CD4-positive, alpha-beta T cell treated with Interleukin-6 for 4 hours (primary cell): ENCODE measurements at places on chromosomes 13 and 19.

DNA sequence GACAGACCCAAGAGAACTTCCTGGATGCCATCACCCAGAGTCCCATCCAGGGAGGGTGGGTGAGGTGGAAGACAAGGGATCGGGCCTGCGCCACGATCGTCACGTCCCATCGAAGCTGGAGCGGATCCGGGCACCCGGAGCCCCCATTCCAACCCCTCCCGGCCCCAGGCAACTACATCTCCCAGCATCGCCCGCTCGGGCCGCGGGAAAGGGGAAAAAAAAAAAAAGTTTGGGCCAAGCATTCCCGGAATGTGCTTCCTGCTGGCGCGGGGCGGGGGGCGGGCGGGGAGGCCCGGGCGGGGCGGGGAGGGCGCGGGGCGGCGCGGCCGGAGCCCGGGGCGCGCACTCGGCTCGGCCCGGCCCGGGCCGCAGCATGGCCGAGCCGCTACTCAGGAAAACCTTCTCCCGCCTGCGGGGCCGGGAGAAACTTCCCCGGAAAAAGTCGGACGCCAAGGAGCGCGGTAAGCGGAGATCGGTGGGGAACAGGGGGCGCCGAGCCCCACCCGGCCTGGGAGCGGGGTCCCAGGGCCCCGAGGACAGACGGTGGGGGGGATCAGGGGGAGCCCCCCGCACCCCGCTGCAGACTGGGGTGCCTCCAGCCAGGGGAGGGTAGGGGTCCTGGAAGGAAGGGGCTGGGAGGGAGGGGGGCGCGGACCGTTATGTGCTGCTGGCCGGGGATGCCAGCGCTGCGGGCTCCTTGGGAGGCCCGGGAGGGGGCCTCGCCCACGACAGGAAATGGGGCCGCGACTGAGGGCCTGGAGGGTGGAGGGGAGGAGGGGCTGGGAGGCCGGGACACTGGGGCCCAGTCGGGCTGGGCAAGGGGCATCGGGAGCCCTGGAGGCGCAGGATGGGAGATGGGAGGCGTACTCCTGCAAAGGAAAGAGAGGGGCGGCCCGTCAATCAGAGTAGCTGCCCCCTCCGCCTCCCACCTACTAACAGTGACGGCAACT lies at the start of gene SYDE1:
Gene SYDE1, plus strand, starts transcription at position 341 of the 950 bp plus-strand sequence. Its CDS starts 33 bp downstream, at position 374.
- peak; percentile 26 for DNase-seq

- no peak for DNase-seq
Observed at GRCh38 chr13:31670831-31671617, 68.3 kb upstream of the RXFP2 start.

- DNase-seq = peak; percentile 51
Observed at GRCh38 chr13:51764184-51765141, 39.5 kb downstream of the DHRS12 start.

DNA sequence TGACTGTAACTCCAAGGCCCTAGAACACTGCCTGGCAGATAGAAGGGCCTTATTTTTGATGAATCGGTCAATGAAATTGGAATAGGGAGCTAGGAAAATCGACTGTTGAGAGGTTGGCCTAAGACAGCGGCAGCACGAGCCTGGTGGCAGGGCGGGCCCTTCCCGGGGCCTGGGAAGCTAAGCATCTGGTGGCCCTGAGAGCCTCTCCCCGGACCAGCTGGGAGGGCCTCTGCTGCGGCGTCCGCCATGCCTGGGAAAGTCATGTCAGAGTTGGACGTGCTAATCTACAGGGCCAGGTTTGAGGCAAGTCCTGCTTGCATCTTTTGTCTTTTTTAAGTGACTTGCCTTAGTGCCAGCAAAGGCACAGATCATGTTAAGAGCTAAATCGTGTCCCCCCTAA lies 11.2 kb upstream of the GPR12 start:
- no peak for DNase-seq

GRCh38 chr13:110499621-110500281 lies 61.8 kb downstream of the RAB20 start:
- no peak for DNase-seq

DNA sequence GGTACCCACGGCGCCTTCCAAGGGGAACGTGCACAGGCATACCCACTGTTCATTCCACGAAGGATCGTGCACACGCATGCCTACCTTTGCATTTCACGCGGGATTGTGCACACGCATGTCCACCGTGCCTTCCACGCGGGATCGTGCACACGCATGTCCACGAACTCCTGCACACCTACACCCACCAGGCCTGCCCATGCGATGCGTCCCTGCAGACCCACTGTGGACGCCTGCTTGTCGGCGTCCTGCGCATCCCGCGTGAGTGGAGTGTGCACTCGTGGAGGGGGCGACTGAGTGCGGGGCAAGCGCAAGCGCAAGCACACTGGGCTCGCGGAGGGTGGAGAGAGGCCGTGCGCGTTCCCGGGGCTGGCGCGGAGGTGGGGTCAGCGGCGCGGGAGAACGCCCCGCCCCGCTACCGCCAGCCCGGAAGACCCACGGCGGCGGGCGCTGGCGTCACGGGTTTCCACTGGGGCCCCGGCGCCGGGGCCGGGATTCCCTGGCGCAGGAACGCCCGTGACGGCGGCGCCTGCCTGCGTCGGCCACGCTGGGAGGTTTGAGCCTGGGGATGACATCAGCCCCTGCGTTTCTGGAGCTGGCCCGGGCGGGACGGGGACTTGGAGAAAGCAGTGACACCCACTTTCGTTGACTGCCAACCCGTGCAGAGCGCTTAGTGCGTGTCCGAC lies 18.7 kb downstream of the GADD45B start:
- peak; percentile 59 for DNase-seq

DNA sequence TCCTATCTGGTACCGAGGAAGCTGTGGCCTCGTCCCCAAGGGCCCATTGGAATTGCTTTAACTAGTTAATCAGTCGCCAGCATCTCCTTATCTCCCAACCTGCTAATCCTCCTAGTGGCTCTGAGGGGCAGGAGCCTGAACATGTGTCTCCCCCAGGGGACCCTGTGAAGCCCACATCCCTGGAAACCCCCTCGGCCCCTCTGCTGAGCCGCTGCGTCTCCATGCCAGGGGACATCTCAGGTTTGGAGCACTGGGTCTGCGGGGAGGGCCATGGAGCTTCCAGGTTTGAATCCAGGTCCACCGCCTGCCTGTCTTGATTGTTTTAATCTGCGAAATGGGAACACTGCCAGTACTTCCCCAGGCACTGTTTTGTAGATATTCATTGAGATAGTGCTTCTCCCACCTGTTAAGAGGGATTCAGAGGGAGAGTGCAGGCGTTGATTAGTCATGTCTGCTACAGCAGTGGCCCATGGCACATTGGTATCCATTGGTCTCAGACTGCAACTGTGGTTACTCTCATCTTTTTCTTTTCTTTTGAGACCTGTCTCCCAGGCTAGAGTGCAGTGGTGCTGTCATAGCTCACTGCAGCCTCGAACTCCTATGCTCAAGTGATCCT lies 6.4 kb downstream of the PNPLA6 start:
- no peak for DNase-seq

DNA sequence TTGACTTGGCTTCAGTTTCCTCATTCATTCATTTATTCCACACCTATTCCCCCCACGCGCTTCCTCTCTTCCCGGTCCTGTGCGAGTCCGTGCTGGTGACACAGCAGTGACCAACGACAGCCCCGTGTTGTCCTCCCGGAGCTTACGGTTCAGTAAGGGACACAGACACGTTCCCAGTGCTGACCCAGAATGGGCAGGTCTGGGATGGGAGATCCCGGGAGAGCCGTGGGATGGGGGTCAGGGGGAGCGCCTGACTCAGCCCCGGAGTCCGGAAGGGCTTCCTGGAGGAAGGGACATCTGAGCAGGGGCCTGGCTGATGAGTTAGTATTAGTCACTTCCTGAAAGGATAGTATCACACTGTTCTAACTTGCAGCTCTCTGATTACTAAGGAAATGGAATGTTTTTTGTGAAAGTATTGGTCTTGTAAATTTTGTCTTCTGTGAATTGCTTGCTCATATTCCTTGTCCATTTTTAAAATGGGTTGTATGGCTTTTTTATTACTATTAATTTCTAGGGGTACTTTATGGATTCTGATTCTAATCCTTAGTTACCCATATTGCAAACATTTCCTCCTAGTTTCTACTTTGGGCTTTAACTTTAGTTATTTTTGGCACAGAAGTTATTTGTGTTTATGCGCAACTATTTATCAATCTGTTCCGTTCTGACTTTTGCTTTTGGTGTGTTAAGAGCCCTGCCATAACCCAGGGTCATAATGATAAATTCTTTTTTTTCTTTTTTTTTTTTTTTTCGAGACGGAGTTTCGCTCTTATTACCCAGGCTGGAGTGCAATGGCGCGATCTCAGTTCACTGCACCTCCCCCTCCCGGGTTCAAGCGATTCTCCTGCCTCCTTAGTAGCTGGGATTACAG lies 708 bp upstream of the ERCC1 start:
- peak; percentile 38 for DNase-seq

DNA sequence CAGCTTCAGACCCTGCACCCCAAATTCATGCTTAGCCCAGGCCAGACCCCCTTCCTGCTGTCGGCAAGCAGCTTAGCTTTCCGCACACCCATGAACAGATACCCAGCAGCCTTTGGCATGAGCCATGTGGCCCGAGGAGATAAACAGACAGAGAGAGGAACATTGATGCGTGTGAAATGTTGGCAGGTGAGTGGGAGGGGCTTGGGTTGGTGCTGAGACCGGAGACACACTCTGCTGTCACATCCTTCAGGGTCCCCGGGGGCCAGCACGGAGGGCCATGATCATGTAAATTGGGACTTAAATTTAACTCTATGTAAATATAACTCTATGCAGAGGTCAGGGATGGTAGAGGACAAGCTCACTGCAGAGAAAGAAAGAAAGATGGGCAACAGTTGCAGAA lies 1.5 kb downstream of the CD22 start:
- DNase-seq = no peak

- DNase-seq = no peak
Observed at GRCh38 chr13:111491021-111491420, 170.6 kb downstream of the TEX29 start.

DNA sequence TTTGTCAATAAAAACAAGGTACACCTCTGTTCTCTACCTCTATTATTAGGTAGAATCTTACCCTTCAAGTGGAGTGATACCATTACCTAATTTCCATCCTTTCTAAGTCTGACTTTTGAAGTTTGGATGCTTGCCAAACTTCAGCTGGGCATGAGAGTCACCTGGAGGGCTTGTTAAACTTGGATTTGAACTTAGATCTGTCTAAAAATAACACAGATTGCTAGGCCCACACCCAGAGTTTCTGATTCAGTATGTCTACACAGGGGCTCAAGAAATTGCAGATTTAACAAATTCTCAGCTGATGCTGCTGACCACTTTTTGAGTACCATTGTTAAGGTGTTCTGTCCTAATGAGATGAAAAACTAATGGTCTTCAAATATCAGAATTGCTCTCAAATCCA lies 512.2 kb downstream of the LMO7 start:
- no peak for DNase-seq

- DNase-seq = no peak
Observed at GRCh38 chr13:96391606-96392005, 301.7 kb downstream of the HS6ST3 start.

GRCh38 chr19:38693380-38694223 lies 46.2 kb downstream of the ACTN4 start:
- peak; percentile 59 for DNase-seq

GRCh38 chr13:54513254-54513653 lies 1484.6 kb downstream of the OLFM4 start:
- DNase-seq = no peak

GRCh38 chr19:3360421-3361383 lies 5.7 kb upstream of the NFIC start:
- peak; percentile 84 for DNase-seq

GRCh38 chr19:47331490-47331889 lies 485 bp upstream of the C5AR2 start:
- no peak for DNase-seq

DNA sequence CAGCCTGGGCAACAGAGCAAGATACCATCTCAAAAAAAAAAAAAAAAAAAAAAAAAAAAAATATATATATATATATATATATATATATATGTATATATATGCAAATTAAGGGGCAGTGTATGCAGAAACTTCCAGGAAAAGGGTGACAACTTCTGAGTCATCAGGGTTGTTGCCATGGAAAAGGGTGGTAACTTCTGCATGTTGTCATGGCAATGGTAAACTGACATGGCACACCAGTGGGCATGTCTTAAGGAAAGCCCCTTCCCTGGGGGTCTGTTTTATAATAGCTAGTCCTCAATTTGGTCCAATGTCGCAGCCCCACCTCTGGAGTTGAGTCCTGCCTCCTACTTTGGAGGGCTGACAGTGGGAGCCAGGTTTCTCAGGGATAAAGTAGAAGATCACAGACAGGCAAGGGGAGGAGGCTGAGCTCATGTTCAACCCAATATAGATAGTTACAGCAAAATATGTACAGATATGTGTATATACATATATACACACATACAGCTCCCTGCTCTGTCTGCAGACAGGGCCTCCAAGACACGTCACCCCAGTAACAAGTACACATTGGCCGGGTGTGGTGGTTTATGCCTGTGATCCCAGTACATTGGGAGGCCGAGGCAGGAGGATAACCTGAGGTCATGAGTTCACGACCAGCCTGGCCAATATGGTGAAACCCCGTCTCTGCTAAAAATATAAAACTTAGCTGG lies 7.2 kb upstream of the FCHO1 start:
- no peak for DNase-seq

DNA sequence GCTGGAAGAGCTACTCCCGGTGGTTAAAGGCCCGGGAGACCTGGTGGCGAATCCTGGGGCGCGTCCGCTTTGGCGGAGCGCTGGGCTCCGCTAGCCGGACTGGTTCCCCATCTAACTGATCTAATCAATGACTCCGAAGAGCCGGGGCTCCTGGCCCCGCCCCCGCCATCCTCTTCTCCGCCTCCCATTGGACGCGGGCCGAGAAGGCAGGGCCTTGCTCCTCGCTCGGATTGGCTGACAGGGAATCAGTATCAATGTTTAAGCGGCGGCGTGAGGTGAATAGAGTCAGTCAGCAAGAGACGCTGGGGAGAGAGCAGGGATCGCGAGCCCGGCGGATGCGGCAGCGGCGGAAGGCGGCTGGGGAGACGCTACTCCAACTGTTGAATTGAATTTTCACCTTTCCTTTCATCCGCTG lies 1.7 kb upstream of the PCDH17 start:
- DNase-seq = peak; percentile 29

- peak; percentile 75 for DNase-seq
Observed at GRCh38 chr19:10339380-10339960, at the start of gene ICAM3. ICAM3 (minus strand) TSS chr19:10339624; CDS start chr19:10339614, 10 bp downstream.

GRCh38 chr13:83281654-83282053 lies 600.6 kb downstream of the SLITRK1 start:
- DNase-seq = no peak

DNA sequence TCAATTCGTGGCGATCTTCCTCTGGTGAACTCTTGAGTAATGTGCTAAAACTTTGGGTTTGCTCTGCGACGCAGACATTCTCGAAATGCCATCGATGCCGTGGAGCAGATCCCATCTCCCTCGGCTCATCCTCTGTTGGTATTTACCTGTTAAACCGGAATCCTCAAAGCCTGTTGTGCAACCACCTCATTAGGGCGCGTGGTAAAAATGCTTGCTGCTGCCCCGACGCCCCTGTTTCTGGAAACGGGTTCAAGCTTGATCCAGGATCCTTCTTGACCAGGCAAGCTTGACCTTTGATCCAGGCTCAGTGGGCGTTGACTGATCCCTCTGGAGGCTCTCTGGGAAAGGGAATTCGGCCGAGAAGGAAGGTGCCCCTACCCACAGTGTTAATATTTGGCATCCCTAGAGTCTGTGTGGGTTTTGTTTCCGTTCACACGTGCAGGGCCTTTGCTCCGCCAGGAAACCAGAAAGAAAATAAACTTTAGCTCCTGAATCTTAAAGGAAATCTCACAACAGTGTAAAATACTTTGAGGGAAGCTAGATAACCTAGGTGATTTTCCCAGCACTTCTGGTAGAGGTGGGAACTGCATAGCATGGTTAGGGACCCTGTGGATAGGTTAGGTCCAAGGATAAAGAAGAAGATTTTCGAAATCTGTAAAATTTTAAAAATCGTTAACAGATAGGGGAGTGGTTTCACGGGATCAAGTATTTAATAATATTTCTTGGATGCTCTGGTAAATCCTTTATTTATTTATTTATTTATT lies 1.1 kb downstream of the LSM14A start:
- peak; percentile 12 for DNase-seq
